Stimulated activated CD4-positive, alpha-beta T cell treated with anti-CD3 and anti-CD28 coated beads, Interleukin-2, amount 100 ng/mL, for 4 hours (primary cell): ENCODE measurements at places on chromosomes 16 and 17.

- no peak for DNase-seq
Measured at GRCh38 chr17:30565073-30565935, 88.1 kb downstream of the GOSR1 start.

- no peak for DNase-seq
Measured at GRCh38 chr16:21253470-21253869, 20.0 kb downstream of the ANKS4B start.

DNA sequence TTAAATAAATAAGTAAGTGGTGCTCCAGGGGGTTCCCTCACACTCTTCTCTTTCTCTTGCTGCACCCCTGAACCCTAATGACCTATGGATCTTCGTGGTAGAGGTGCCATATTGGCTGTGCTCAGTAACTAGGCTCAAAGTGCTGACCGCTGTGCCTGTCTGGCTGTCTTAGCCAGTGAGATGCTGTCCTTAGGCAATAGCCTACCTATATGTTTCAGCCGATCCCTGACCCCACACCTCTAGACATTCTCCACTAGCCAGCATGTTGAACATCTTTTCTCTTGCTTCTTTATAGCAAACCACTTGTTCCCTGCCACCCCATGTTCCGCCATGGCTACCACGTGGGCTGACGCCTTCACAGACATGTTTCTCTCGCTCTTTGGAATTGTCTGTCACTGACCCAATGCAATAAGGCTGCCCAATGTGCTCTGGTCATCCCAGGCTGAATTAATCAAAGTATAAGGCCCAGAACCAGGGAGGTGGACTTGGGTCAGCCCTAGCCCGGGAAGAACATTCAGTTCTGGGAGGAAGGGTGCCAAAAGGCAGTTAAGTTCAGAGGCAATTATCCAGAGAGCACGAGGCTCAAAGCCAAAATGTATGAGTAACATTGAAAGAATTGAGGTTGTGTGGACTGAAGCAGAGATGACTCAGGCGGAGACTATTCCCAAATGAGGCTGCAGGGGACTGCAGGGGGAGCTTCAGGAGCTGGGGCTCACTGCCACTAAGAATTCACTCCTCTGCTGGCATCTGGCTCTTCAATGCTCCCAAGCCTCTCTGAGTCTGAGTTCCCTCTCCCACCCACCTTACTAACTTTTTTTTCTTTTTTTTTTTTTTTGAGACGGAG lies 28.7 kb upstream of the TNRC6A start:
- DNase-seq: no peak

GRCh38 chr17:74833501-74834377 lies 25.9 kb downstream of the GRIN2C start:
- DNase-seq: no peak

GRCh38 chr16:54424043-54424451 lies 137.5 kb upstream of the IRX3 start:
- no peak for DNase-seq

- no peak for DNase-seq
Measured at GRCh38 chr17:35708149-35708548, 23.3 kb upstream of the RASL10B start.

GRCh38 chr16:14509675-14510132 lies 120.4 kb downstream of the PARN start:
- no peak for DNase-seq

DNA sequence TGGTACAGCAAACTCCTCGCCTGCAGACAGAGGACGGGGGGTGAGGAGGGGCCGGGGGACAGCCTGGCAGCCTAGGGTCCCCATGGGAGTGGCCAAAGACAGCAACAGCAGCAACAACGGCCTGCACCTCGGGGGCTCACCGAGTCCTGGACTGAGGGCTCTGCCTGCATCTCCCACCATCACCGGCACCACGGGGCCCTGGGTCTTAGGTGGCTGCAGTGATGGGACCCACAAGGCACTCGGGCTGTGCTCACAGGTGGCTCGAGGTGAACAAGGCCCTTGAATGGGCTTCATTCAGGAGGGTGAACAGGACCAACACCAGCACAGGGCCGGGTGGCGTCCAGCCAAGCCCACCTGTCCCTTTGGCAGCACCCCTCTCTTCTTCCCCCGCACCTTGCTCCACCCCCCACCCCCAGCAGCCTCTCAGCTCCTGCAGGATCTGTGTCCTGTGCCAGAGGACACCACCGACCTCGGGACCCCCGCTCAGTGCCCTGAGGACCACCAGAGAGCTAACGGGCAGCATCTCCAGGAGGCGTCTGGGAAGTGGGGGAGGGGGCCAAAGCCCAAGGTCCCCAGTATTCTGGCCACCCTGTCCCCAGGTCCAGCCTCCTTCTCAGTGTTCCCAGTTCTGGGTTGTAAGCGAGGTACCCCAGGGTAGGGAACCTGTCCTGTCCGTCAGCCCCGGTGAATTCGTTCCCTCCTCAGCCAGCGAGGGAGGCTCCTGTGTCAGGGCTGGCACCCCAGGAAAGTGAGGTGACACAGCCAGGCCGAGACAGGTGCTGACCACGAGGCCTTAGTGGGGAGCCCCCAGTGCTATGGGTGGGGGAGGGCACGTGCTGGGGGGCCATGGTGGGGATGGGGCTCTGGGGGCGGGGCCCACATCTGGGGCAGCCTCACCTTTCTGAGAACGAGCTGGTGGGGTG lies 94.3 kb downstream of the TBC1D16 start:
- DNase-seq: no peak

GRCh38 chr17:40361063-40361924 lies 3.2 kb downstream of the GJD3 start:
- DNase-seq: no peak

GRCh38 chr16:3051009-3051408 lies 4.6 kb downstream of the MMP25 start:
- DNase-seq: no peak

GRCh38 chr16:24010440-24011089 lies 174.8 kb downstream of the PRKCB start:
- peak; percentile 71 for DNase-seq

DNA sequence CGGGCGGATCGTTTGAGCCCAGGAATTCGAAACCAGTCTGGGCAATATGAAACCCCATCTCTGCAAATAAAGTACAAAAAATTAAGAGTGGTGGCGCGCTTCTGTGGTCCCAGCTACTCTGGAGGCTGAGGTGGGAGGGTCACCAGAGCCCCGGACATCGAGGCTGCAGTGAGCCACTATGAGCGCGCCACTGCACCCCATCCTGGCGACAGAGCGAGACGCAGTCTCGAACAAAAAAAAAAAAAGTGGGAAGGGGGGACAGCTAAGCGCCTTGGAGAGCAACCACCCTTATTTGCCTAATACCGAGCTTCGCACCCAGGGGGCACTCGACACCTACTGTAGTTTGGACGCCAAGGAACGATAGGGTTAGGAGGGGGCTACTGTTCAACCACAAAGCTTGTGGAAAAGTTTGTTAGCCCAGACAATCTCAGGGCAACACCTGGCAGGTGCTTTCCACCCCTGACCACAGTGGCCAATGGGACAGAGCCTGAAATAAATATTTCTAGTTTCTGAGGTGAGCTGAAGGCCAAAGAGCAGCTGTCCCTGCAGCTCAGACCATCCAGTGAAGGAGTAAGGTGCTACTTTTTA lies 847 bp upstream of the PSMC3IP start:
- DNase-seq: peak; percentile 57

- no peak for DNase-seq
Measured at GRCh38 chr17:35920229-35920628, 10.3 kb downstream of the RDM1 start.

- peak; percentile 16 for DNase-seq
Measured at GRCh38 chr17:1058423-1059130, 61.6 kb downstream of the TIMM22 start.

GRCh38 chr17:35546487-35546886 lies 9.0 kb upstream of the SLFN12L start:
- DNase-seq: no peak

GRCh38 chr16:27636453-27637240 lies 86.7 kb downstream of the KATNIP start:
- no peak for DNase-seq

- no peak for DNase-seq
Measured at GRCh38 chr16:65809627-65810026, 556.9 kb upstream of the CDH5 start.
